ENCODE measurements at places on chromosomes 16 and 17.

DNA sequence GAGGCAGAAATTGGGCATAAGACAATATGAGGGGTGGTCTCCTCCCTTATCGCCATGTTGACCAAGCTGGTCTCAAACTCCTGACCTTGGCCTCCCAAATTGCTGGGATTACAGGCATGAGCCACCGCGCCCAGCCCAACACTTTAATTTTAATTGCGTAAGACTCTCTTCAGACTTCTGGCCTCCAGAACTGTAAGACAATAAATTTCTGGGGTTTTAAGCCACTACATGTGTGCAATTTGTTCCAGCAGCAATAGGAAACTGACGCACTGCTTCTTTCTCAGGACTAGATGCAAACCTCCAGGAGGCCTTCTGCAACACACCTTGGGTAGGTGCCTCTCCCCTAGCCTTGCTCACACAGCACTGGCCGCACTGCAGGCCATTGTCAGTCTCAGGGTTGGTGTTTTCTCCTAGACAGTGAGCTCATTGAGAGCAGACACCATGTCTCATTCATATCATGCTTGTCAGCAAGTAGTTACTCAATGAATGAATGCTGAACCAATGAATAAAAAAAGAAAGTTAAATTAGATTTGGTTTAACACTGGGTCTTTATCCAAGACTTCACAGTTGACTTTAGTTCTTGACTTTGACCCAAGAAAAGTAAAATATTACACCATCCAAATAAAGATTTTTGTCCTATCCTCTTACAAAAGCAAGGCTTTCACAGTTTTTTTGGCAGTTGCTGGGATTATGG is 5.5 kb upstream of the ACSF2 start:
- DNase-seq = peak; percentile 60

GRCh38 chr17:82200743-82201497 is 11.7 kb downstream of the CCDC57 start:
- DNase-seq = no peak

DNA sequence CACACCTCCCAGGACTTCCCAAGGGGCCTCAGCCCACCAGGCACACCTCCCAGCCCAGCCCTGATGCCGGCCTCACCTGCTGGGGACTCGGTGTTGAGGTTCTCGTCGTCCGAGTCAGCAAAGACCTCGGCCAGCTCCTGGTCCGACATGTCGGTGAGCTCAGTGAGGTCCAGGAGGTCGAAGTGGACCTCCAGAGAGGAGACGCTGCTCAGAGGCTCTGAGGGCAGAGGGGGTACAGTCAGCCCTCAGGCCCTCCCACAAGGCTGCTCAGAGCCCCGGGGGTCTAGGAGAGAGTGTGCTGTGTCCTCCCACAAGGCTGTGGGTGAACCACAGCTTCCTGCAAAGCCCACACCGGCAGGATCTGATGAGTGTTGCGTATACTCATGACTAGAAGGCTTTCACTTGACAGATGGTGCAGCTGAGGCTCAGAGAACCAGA is 10.5 kb downstream of the DBNDD1 start:
- no peak for DNase-seq

- DNase-seq = peak; percentile 58
Measured at GRCh38 chr17:1713878-1714426, 3.8 kb upstream of the TLCD2 start.

DNA sequence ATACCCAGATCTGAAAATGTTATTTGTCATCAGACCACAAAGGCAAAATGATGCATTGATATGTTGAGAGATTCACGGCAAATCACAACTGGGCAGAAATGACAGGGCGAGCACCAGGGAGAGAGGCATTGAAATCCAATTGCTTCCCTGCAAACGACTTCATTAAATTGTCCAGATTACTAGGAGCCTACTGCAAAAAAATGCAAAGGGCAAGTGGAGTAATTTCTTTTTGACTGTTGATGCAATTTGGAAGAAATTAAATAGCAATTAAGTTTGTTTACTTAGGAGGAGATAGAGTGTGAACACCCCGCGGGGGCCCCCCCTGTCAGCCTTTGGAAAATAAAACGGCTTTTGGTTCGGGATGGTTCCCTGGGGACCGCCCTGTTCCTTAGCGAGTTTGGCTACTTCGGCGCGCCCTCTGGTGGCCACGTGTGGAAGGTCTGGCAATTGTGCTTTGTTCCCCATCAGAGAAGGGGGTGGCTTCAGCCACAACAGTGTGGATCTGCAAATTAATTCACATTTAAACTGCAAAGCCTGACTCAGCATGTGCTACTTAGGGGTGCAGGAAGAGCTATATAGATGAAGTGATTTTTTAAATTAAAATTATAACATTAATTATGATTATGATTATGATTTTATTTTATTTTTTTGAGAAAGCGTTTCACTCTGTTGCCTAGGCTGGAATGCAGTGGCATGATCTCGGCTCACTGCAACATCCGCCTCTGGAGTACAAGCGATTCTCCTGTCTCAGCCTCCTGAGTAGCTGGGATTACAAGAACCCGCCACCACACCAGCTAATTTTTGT is 14.5 kb upstream of the TMC7 start:
- DNase-seq = peak; percentile 84

GRCh38 chr17:7282752-7283321 is 1.3 kb downstream of the SLC2A4 start:
- no peak for DNase-seq

- peak; percentile 91 for DNase-seq
Measured at GRCh38 chr16:714558-715476, at the start of gene METRN. METRN (plus strand) TSS chr16:715118; CDS start chr16:715290, 172 bp downstream.

DNA sequence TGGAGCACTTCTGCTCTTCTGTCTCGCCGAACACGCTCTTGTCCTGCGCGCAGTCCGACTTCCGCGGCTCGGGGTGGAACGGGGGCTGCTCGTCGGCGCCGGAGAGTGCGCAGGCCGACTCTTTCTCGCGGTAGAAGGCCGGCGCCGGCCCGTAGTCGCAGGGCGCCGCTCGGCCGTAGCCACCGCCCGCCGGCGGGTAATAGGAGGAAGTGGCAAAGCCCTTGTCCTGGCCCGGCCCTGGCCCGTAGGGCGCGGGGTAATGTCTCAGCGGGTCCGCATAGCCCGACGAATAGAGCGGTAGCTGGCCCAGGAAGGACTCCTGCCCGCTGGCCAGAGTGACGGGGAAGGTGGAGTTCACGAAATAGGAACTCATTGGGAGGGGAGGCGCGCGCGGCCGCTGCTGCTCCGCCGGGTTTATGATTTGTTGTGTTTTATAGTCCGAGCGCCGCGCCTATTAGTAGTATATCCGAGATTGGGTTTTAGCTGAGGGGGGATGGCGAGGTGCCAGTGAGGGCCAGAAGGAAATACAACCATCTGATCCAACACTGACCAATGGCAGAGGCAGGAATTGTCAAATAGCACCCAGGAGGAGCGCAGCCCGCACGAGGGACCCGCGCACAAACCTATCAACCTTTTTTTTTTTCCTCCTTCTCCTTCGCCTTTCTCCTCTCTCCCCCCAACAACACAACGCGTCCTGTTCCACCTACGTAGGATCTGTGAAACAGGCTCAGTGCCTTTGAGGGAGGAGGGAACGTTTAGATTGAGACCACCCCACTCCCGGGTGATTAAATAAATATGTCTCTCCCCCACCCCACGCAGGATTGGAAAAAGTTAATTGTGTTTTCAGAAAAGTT is 4.4 kb upstream of the HOXB5 start:
- no peak for DNase-seq

GRCh38 chr17:56982312-56982711 is 4.4 kb downstream of the SCPEP1 start:
- no peak for DNase-seq

DNA sequence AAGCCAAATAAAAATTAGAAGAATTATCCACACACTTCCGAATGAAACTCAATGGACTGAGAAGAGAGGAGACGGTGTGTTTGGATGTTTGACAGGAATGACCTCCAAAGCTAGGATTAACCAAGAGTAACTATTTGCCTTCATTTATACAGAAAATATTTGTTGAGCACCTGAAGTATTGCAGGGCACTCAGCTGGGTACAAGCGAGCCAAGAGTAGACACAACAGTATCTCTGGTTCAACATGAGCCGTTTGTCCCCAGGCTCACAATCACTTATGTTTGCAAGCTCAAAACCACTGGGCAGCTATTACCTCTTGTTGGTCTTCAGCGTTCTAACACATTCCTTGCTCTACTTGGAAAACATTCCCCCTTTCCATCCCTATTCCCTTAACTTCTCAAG is 38.8 kb downstream of the MAF start:
- DNase-seq = no peak

DNA sequence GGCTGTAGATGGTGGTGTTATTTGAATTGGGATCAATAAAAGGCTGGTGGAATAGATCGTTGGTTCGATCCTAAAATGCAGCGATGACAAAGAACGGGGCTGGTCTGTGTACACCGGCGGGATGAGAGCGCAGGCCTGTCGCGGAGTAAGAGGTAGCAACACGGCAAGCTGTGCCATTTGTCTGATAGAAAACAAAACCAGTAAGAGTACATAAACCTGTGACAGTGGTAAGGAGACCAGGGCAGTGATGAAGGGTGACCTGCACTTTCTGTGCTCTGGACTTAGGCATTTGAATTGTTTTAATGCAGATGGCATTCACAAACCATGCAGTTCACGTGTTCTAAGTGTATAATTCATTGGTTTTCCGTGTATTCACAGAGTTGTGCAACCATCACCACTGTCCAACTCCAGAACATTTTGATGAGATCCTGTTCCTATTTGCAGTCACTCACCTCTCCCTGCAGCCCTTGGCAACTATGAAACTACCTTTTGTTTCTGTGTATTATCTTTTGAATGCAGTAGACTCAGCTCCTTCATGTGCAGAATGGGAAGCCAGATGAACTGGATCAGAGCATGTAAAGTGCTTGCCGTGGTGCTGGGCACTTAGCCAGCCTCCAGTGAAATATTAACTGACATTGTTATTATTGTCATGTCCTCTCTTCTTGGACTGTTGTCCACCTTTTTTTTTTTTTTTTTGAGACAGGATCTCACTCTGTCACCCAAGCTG is 286.1 kb downstream of the SNX29 start:
- peak; percentile 5 for DNase-seq

DNA sequence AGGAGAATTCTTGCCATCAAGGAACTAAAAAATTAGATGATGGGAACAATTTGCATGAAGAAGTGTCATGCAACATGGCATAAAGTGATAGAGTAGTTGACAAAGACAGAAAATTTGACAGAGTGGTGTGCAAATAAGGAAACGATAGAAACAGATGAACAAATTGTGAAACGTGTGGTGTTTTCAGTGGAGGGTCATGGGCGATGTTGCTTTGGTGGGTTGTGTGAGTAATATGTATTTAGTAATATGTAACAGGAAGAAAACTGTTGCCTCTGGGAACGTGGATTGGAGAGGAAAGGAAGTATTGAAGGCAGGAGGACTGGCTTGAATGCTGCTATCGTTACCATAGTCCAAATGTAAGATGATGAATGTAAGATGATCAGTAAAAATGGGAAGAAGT is 3.6 kb downstream of the COX10 start:
- DNase-seq = no peak

GRCh38 chr17:10192972-10193371 is 5.4 kb downstream of the GAS7 start:
- DNase-seq = peak; percentile 90

GRCh38 chr17:37820995-37821713 is 76.3 kb upstream of the HNF1B start:
- DNase-seq = no peak

- DNase-seq = peak; percentile 29
Measured at GRCh38 chr17:74512624-74513091, 18.6 kb downstream of the CD300LB start.

- peak; percentile 79 for DNase-seq
Measured at GRCh38 chr17:60102632-60103096, 23.9 kb upstream of the HEATR6 start.

GRCh38 chr16:73547552-73548403 is 499.9 kb upstream of the ZFHX3 start:
- no peak for DNase-seq

- no peak for DNase-seq
Measured at GRCh38 chr16:75043175-75043895, 44.5 kb downstream of the ZNRF1 start.

Data from cardiac fibroblast (primary cell).